Stimulated activated CD4-positive, alpha-beta T cell treated with anti-CD3 and anti-CD28 coated beads, Interleukin-1b, Interleukin-23, amount 100 ng/mL, for 48 hours (primary cell): ENCODE measurements at places on chromosomes 1 and 21.

DNA sequence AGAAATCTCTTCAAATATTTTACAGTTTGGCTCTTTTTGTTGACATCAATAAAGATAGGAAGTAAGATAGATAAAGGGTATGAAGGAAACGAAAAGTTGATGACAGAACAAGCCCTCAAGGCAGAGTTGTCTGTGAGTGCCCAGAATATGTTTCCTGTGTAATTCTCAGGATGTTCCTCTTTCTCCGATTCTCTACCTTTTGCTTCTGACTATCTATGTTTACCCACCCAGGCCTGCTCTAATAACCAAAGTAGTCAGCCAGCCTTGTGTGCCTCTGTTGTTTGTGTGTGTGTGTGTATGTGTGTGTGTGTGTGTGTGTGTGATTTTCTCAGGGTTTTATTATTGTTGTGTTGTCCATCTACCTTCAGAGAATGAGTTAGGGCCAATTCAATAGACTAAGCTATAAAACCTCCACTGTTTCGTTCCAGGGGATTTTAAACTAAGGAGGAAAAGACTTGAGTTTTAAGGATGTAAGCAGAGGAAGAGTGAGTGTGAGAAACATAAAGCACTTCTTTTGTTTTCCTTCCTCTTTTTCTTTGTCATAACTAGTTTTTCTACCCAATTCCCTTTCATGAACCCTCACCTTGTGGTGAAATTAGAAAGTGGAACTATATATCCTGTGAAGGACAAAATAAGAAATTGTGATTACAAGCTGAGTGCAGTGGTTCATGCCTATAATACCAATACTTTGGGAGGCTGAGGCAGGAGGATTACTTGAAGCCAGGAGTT is 627.4 kb upstream of the NR5A2 start:
- no peak for DNase-seq

GRCh38 chr1:224656392-224656791 is 40.3 kb downstream of the CNIH3 start:
- DNase-seq, result no peak

DNA sequence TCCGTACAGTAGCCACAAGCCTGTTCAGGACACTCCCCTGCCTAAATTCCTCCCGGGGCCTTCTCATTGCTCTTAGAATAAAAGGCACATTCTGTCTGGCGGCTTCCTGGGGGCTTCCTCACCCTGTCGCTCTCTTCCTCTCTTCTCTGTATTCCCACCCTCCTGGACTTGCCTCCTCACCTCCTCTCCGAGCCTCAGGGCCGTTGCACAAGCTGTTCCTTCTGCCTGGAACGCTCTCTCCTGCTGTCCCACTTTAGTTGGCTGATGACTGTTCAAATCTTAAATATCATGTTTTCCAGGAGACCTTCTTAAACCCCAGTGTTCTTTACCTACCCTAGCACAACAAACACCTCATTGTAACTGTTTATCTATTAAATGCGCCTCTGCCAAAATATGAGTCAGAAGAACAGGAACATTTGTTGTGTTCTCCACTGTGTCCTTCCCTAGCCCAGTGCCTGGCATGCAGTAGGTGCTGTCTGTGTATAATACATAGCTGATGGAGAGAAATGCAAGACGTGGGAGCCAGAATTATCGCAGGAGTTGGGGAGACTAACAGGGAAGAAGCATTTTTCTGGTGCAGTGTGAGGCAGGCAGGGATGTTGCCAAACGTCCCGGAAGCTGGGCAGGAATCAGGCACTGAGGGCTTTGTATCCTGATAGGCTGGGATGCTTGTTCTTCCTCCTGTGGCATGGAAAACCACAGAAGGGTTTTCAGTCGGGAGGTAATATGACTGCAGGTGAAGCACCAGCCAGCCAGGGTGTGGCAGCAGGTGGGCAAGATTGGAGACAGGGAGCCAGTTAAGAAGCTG is 24.1 kb upstream of the THRAP3 start:
- DNase-seq, result no peak

GRCh38 chr21:45502006-45502345 is 40.3 kb downstream of the SLC19A1 start:
- no peak for DNase-seq

GRCh38 chr1:111911776-111912515 is 77.5 kb downstream of the KCND3 start:
- DNase-seq, result no peak

DNA sequence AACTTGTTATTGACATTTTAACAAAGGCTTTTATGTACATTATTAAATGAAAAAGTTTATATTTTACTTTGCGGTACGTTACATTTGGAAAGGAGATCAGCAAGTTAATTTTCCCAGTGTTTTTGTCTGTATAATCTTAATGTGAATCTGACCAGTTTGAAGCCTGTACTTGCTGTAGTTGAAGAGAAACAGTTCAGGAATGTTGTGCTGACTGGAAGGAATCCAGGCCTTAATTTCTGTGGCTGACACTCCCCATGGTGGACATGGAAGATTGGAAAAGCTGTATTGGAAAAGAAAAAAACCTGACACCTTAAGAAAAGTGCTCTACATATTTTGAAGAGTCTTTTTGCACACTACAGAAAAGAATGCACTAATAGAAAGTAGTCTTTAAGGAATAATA is 15.5 kb downstream of the LEPR start:
- no peak for DNase-seq

GRCh38 chr1:3651026-3651929 is 1.0 kb upstream of the TP73 start:
- DNase-seq, result no peak

- no peak for DNase-seq
Observed at GRCh38 chr1:19640363-19641316, 3.5 kb upstream of the NBL1 start.
